ENCODE measurements at places on chromosomes 5 and 9.

GRCh38 chr5:163535290-163535689 is 29.9 kb downstream of the MAT2B start:
- DNase-seq = no peak

DNA sequence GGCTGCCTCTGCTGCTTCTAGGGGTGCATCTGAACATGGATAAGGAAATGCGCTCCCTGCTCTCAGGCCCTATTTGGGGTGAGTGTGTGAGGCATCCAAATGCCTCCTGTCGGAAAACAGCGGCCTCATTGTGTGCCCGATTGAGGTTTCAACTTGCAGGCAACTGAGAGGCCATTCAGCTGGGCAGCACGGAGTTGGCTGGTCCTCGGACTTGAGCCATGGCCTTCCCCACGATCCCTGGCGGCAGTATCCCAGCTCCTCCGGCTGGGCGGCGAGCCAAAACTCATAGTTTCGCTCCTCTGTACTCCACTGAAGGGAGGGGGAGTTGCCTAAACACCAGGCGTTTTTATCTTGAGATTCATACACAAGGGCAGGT is 597.3 kb upstream of the SGCD start:
- DNase-seq = no peak

DNA sequence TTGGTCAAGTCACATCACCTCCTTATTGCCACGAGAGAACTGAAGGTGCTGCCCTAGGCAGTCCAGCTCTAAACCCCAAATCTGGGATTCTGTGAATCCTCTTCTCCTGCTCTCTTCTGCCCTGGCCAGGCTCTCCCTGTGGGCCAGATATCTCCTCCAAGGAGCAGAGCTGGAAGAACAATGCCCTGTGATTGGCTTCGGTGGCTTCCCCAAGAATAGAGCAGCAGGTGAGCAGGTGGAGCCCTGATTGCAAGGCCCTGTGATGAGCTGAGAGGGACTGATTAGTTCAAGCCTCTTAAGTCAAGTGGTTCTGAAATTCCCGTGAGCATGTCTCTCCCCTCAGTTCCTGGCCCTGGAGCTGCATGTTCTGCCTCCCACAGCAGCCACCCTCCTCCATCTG is 175.3 kb upstream of the BRINP1 start:
- no peak for DNase-seq

GRCh38 chr9:126480813-126481212 is 132.9 kb upstream of the LMX1B start:
- DNase-seq = no peak

DNA sequence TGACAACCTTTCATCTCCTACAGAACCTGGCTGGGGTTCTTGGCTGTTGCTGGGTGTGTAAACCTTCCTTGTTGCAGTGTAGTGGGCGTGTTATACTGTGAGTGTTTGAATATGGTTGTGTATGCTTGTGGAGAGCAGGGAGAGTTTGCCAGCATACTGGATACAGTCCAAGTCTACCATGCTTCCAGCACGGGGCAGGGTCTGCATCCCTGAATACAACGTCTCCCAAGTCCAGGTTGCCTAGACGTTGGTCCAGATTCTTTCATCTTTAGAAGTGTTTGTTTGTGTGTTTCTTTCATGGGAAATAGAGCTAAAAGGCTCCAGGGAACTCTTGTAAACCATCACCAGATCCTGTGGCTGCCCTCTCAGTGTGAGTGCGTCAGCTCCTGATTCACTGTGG is 46.4 kb downstream of the SYK start:
- DNase-seq = no peak

- no peak for DNase-seq
Measured at GRCh38 chr5:45060724-45061123, 252.0 kb downstream of the MRPS30 start.

All from esophagus squamous epithelium (tissue), 5 donors.